Right lobe of liver (tissue), 6 donors: ENCODE measurements at places on chromosomes 1 and 21.

- no peak for DNase-seq
Measured at GRCh38 chr1:38371505-38371844, 324.9 kb upstream of the POU3F1 start.

GRCh38 chr1:59333626-59334277, 36.9 kb downstream of the FGGY start:
- DNase-seq, result no peak

DNA sequence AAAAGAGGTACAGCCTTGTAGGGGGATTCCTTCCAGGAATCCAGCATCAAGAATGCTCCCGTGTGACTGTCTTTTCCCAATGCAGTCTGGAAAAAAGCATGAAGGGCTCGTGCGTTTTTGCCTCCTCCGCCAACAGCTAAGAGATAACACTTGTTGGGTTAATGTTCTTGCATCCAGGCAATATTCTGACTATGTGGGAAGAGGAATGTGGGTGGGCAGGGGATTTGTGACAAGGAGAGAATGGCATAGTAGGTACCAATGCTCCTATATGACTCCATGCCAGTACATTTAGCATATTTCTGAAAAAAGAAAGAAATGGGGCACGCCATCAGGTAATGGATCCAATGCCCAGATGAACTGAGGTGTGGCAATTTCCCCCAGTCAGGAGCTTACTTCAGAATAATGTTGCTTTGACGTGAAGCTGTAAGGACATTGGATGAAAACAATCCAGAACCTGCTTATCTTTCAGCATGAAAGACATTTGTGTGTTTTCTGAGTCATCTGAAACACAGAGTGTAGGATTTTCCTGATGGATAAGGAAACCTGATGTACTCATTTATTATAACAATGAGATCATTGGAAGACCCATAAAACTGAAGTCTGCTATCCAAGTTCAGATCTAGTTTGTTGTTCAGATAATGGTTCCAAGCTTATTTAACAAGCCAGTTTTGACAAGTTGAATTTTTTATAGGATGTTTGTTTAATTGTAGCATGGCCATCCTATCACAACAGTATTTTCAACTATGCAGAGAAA, 105.5 kb downstream of the LYPLAL1 start:
- no peak for DNase-seq

- no peak for DNase-seq
Measured at GRCh38 chr1:112923959-112924349, 32.0 kb downstream of the SLC16A1 start.

- DNase-seq, result no peak
Measured at GRCh38 chr1:24321126-24321525, 2.0 kb downstream of the GRHL3 start.

DNA sequence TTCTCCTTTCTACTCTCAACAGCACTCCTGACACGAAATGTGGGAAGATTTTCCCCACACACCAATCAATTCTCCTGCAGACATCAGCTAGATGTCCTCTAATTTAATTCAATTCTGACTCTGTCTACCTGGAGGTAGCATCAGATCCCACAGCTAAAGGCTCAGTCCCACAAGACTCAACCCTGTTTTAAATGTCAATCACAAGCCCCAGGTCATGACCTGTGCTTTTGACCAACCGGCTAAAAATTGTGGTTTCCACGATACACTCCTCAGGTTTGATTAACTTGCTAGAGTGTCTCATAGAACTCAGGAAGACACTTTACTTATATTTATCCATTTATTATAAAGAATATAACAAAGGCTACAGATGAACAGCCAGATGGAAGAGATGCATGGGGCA, 27.4 kb downstream of the IL23R start:
- DNase-seq, result no peak

DNA sequence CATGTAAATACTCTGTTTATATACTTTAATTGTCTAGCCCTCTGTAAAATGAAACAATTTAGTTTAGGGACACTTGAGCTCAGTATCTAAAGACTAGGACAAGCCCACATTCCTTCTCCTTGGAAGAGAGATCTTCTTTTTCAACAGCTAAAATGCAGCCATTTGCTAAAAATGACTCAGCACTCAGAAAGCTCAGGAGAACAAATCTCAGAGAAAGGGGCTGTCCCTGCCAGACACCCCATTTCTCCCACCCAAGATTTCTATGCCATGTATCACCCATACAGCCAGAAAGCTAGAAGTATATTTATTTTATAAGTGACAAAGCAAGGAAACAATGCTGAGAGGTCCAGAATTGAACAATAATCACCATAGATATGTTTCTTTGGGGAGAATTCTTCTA, 23.2 kb upstream of the PRDX6 start:
- no peak for DNase-seq

- no peak for DNase-seq
Measured at GRCh38 chr1:74426208-74426937, 86.0 kb downstream of the LRRC53 start.

DNA sequence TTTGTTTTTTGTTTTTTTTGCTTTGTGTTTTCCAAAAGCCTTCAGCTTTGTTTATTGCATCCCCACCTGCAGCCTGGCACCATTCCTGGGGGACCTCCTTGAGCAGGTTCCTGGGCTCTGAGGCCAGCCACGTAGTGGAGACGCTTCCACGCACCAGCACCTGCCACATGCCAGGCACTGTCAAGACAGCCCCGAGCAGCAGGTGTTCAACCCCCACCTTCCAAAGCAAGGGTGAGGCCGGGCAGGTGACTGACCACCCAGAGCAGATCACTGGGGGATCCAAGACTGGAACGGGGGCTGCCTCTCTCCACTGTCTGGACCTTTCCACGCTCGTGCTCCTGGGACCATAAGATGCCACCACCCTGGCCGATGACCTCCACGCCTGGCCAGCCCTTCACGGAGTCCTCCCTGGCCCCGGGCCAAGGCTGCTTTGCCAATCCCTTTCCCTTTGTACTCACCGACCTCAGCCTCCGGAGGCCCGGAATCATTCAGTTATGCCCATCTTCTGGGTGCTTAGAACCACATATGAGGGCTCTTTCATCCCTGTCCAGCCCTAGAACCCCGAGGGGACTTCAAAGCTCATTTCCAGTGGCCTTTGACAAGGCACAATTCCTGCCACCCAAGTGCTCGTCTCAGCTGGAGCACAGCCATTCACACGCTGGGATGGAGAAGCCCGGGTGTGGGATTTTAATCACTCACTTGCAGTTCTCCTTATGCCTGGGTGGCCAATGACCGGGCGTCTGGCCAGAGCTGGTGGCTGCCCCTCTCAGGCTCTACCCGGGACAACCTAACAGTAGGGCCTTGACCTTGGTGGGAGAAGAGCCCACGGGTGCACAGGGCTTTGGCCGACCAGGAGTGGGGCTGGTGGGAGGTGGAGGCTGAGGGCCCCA, 330.8 kb downstream of the NPHP4 start:
- DNase-seq, result no peak

DNA sequence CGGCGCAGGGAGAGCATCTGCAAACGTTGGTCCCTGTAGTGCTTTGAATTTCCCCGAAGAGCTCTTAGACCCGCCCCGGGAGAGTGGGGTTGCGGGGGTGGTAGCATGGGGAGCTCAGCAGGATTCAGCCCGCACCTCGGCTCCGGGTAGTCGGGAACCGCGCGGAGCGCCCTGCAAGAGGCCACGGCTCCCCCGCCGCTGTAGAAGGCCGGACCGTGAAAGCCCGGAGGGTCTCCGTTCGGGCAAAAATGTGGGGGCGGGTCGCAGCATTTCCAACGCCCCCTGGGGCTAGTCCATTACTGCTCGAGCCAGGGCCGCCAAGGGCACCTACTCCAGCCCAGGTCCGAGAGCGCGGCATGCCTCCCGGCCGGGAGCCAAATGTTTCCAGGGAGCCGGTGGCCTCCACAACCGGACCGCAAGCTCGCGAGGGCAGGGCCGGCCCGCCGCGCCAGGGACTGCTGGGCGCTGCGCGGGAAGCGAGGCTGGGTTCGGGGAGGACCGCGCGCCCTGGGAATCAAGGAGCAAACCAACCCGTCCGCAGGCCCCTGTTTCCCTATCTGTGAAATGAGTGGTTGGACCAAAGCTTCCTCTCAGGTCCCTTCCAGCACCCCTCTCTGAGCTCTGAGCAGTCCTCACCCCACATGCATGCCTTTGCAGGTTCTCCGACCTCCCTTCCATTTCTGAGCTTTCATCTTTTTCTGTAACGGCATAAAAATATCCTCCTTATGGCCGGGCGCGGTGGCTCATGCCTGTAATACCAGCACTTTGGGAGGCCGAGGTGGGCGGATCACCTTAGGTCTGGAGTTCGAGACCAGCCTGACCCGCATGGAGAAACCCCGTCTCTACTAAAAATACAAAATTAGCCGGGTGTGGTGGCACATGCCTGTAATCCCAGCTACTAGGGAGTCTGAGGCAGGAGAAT, 775 bp upstream of the TMEM63A start:
- peak; percentile 83 for DNase-seq

- no peak for DNase-seq
Measured at GRCh38 chr1:217274927-217275654, 355.8 kb downstream of the GPATCH2 start.

GRCh38 chr1:31788825-31789256, 24.7 kb upstream of the ADGRB2 start:
- no peak for DNase-seq

DNA sequence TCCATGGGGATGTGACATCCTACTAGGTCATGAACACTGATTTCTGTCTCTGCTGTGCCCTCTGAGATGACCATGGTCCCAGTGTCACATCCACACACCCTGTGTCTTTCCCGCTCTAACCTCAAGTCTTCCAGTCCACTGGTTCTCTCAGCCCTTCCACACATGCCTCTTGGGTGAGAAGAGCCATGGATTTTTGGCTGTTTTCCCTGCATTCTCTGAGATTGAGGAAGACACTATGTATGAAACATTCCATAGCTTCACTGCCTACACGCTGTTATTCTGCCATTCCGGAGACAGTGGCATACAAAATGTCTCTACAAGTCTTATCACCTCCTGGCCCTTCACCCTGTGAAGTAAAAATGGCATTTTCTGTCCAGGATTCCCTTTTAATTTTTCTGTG, 247.3 kb downstream of the BACH1 start:
- DNase-seq, result no peak

DNA sequence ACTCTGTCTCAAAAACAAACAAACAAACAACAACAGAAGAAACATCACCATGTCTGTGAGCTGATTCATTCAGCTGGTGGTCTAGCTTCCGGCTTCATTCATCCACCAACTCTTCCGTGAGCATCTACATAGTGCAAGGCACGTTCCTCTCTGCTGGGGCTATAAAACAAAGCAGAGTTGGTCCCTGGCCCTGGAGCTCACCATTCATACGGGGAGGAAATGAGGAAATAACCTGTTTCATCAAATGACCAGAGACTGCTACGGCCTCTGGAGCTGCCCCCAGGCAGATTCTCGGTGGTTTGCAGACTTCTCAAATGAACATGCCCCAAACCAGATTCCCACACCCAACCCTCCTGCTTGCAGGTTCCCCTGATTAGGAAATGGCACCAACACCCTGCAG, 41.0 kb upstream of the ID3 start:
- DNase-seq, result no peak

DNA sequence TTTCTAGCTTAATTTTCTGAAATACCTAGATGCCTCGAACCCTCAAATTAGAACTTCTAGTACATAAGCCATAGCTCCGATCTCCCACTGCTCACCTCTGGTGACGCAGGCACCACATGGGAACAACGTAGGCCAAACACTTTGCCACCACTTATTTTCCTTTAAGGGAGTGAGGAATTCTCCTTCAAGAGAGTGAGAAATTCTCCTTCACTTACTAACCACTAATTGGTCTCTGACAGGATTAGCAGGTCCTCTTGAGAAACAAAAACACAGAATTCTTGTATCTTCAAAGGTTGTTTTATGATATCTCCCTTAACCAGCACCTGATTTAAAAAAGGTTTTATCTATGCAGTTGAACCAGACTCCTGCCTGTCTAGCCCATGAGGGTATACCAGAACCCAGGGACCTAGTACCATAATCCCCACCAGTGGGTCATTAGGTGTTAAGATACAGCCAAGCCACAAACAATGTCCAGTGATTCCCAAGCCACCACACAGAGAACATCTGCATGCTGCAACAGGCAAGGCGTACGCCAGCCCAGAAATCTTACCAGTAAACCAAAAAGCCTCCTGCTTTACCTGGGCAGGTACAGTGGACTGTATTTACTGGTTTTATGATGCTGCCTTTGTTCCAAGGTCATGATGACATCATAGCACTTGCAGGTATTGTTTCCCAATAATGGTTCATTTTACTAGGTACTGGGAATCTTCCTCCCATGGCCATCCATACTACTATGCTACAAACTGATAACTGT, 20.3 kb upstream of the CXADR start:
- no peak for DNase-seq

DNA sequence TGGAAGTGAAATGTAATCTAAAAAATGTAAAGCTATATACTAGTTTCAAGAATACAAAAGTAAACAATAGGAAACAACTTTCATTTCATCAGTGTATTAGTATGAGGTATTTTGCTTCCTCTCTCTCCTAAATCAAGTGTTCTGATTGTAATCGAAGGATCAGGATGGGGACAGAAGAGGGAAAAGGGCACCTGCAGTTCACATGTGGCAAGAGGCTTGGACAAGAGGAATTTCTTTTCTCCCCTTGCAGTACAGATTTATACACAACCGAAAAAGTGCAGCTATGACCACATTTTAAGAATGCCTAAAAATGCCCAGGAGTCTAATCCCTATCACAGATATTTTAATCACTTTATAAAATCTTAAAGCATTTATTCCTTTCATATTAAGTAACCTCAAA, 63.7 kb downstream of the NRIP1 start:
- no peak for DNase-seq

DNA sequence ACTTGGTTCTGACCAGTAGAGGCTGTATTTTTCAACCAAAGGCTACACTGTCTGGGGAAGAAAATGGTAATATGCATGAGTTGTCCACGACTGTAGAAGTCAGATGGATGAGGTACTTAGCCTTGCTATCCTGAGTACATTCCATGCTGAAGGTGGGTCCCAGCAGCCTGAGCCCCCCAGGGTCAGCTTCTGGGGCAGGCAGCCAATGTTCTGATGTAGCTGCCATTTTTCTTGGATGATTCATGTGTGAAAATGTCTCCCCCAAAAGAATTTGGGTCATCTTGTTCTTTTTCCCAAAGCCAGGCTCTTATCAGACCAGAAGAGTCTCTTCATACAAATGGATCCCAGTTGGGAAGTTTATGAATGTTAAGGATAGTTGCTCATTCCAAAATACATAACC, 172.2 kb upstream of the UBE2U start:
- no peak for DNase-seq

GRCh38 chr1:111275079-111275478, 15.6 kb upstream of the CHIA start:
- no peak for DNase-seq
